ENCODE measurements at places on chromosomes 1 and 21. TPM values are rescaled to one million over a fixed set of nuclear protein-coding genes. Genes with fewer than 3 reads are reported as not detected.
A peak's percentile ranks its signal among the peaks of the same experiment; 100 is the strongest.

- DNase-seq, result no peak
These were observed 182.3 kb downstream of the CAMTA1 start for GRCh38 chr1:6967431-6968111.

Gene PADI3
- not detected for total RNA-seq

- no peak for DNase-seq
These were observed 932 bp upstream of the USP24 start for GRCh38 chr1:55216096-55216495.

Gene EGLN1
- 27.0 TPM for total RNA-seq

- no peak for DNase-seq
These were observed 148.7 kb upstream of the PRMT6 start for GRCh38 chr1:106907795-106908194.

Gene CDK18
- 12.1 TPM for total RNA-seq

DNA sequence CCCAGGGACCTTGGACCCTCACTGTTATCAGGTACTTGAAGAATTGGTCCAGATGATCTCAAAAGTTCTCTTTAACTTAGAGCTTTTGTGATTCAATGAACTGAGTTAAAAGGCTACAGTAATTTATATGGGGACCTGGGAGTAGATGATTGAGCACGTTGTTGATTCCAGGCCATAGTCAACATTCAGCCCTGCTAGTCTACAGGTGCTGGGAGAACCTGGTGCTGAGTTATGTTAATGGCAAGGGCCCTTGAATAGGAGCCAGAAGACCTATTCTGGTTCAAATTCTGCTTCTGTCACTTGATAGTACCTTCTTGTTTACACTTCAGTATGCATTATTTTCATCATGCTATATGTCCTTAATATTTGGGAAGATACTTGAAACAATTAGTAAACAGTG is 11.2 kb downstream of the DYRK3 start:
- no peak for DNase-seq

- DNase-seq, result peak; percentile 90
These were observed 1.7 kb downstream of the PLEKHG5 start for GRCh38 chr1:6489799-6490180.

GRCh38 chr1:2027961-2028583 is 8.9 kb downstream of the GABRD start:
- DNase-seq, result no peak

All from pancreas (tissue), 10 donors.